Activated T-cell treated with anti-CD3 and anti-CD28 coated beads, Interleukin-2, amount 50 U/mL, for 72 hours (primary cell): ENCODE measurements at places on chromosomes 13 and 19.

DNA sequence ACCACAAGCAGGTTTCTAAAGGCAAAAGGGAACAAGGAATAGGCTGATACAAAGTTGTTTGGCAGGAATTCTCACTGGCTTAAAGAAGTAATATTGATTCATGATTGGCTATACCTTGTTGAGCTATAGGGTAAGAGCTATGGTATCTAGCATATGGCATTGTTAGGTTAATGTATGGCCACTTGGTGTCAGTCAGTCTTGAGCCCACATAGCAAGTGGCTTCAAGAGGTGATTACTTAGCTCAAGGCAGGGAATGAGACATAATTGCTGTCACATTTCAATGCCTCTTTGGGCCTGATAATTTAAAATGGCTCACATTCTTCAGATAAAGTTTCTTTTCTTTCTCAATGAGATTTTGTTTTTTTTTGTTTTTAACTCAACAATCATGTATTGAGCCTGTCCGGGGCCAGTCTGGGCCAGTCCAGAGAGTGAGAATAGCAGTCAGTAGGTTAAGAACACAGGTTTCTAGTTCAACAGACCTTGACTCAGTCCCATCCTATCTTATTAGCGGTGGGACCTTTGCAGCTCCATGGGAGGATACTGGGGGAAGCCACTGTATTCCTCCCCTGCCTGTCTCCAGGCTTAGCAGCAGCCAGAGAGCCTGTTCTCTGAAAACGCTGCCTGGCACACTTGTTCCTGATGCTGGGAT, 45.8 kb upstream of the RCBTB2 start:
- DNase-seq, result no peak
- H3K27ac ChIP-seq, result no peak overlapping the region
- H3K27me3 ChIP-seq, result peaks cover 46% of the 10 kb centered on the region
- H3K36me3 ChIP-seq, result no peaks in the 10 kb centered on the region

GRCh38 chr13:40961214-40961613, 57.9 kb downstream of the ELF1 start:
- peak overlapping the region; percentile 34 for H3K27ac ChIP-seq
- H3K4me1 ChIP-seq, result peaks cover 79% of the 10 kb centered on the region
- peaks cover 34% of the 10 kb centered on the region for H3K36me3 ChIP-seq
- peak overlapping the region; percentile 13 for H3K4me3 ChIP-seq
- no peak for DNase-seq

DNA sequence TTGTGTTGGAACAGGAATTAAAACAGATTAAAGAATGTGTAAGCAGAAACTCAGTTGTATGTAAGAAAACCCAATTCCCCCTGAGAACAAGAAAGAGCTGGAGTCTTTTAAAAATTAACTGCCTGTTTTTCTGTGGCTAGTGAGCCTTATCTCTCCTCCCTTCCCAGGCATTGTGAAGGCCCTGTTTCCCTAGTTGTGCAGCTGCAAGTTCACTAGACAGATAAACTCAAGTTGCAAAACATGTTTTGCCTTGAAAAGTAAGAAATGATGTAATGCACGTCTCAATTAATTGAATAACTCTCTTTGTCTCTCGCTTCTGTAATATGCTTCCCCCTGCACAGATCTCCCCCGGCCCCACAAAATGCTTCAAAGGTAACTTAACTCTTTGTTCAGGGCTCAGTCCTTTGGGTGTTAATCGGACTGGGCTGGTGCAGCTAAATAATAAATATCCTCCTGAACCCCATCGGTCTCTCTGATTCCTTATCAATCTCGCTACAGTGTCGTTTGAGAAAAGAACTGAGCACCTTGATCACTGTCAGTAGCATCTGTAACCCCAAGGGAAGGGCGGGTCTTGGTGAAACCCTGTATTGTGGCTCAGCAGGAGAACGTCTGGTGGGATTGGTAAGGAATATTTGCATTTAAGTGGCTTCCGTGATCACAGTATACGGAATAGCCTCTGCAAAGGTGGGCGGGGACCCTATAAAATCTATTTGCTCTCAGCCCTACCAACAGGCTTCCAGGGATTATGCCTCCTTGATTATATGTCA, 1.6 kb upstream of the ZNF556 start:
- no peak for DNase-seq
- no peaks in the 10 kb centered on the region for H3K36me3 ChIP-seq
- H3K4me1 ChIP-seq, result no peaks in the 10 kb centered on the region
- no peak overlapping the region for H3K4me3 ChIP-seq
- no peak overlapping the region for H3K27ac ChIP-seq

DNA sequence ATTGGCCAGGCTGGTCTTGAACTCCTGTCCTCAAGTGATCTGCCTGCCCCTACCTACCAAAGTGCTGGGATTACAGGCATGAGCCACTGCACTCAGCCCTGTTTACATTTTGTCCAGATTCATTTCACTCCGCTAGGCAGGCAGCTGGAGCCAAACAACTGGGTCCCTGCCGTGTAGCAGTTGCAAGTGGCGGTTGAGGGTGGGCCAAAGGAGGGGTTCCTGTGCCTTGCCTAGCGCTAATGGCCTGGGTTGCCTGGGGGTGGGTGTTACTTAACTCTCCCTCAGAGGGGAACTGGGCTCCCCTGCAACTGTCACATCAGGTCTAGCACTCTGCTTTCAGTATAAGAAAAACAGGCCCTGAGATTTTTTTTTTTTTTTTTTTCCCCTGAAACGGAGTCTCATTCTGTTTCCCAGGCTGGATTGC, 7.4 kb downstream of the ACP5 start:
- H3K4me1 ChIP-seq, result peaks cover 27% of the 10 kb centered on the region
- no peak overlapping the region for H3K27ac ChIP-seq
- H3K36me3 ChIP-seq, result peaks cover 2% of the 10 kb centered on the region
- no peak overlapping the region for H3K4me3 ChIP-seq
- no peaks in the 10 kb centered on the region for H3K27me3 ChIP-seq
- no peak for DNase-seq

GRCh38 chr13:25844559-25845434, 207.0 kb downstream of the SHISA2 start:
- peaks cover 47% of the 10 kb centered on the region for H3K4me1 ChIP-seq
- no peaks in the 10 kb centered on the region for H3K27me3 ChIP-seq
